Activated naive CD4-positive, alpha-beta T cell (primary cell): ENCODE measurements at places on chromosomes 11 and 22.

- no peak for DNase-seq
Measured at GRCh38 chr11:1193326-1194230, 29.3 kb upstream of the MUC5B start.

GRCh38 chr11:86773513-86774252 is 26.7 kb upstream of the PRSS23 start:
- DNase-seq = no peak

GRCh38 chr11:8720352-8720751 is 37.8 kb downstream of the RPL27A start:
- DNase-seq = no peak

- DNase-seq = no peak
Measured at GRCh38 chr22:26170112-26170492, 840 bp downstream of the SEZ6L start.

DNA sequence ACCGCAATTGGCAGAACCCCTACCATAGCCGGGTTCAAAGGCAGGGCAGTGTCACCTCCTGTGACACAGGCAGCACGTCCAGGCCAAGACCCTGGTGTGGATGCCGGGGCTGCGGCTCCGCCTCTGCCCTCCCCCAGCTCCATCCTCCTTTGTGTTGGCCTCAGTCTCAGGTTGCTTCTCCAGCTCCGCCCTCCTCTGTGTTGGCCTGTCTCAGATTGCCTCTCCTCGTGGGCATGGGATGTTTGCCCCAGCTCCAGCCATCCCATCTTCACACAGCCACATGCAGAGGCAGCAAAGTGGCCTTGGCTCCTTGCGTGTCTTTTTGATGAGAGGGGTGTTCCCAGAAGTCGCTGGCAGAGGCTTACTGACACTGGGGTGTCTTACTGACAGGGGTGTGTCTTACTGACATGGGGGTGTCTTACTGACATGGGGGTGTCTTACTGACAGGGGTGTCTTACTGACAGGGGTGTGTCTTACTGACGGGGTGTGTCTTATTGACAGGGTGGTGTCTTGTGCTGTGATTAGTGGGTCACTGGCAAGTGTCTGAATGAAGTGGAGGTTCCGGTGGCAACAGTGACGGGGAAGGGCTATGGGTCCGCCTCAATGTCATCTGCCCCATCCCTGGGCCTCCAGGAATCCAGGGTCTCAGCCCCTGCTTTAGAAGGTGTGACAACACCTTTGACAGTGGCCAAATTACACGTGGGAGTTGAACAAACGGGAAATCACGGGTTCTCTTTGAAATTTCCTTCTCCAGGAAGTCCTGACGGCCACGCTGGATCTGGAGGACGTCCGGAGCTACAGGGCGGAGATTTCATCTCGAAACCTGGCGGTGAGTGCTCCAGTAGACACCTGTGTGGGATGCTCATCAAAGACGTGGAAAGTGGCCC is 24.9 kb downstream of the NADSYN1 start:
- DNase-seq = no peak

GRCh38 chr11:119688356-119688755 is 40.6 kb downstream of the NECTIN1 start:
- DNase-seq = no peak

DNA sequence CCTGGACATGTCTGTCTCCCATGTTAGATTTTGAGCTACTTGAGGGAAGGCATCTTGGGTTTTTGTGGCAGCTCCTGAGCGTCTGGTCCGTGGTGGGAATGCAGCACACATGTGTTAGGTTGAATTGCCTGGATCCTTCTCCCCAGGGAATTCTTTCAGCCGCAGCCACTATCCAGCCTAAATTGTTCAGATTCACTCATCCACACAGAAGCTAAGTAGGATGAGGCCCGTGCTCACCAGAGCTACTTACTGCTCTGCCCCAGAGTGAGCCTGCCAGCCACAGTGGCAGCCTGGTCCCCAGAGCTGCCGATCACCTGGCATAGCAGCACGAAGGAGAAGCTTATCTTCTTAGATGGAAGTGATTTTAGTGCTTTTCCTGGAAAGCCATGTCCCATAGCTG is 34.4 kb upstream of the SORL1-AS1 start:
- DNase-seq = no peak

- DNase-seq = no peak
Measured at GRCh38 chr11:79198898-79199250, 242.0 kb downstream of the TENM4 start.

GRCh38 chr22:47082505-47082904 is 320.1 kb downstream of the TBC1D22A start:
- DNase-seq = no peak

DNA sequence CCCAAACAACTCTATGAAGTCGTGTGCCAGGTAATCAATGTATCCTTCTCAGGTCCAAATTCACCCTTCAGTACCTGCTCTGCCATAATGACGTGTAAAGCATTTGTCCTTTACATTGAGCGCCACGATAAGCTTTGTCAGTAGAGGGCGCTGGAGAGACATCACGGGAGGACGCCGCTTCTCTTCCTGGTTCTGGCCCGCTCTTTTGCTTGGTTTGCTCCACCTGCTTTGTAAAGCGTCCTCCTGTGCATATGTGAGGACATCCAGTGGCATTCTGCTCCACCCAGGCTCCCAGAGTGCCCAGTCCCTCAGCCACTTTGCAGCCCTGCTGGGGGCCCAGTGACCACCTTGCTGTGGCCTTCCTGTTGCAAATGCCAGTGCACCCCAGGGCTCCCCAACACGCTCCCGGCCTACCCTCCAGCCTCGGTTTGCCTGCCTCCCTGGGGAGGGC is 61.1 kb downstream of the WT1 start:
- DNase-seq = no peak

GRCh38 chr22:27063406-27063805 is 406.0 kb downstream of the MIAT start:
- no peak for DNase-seq

DNA sequence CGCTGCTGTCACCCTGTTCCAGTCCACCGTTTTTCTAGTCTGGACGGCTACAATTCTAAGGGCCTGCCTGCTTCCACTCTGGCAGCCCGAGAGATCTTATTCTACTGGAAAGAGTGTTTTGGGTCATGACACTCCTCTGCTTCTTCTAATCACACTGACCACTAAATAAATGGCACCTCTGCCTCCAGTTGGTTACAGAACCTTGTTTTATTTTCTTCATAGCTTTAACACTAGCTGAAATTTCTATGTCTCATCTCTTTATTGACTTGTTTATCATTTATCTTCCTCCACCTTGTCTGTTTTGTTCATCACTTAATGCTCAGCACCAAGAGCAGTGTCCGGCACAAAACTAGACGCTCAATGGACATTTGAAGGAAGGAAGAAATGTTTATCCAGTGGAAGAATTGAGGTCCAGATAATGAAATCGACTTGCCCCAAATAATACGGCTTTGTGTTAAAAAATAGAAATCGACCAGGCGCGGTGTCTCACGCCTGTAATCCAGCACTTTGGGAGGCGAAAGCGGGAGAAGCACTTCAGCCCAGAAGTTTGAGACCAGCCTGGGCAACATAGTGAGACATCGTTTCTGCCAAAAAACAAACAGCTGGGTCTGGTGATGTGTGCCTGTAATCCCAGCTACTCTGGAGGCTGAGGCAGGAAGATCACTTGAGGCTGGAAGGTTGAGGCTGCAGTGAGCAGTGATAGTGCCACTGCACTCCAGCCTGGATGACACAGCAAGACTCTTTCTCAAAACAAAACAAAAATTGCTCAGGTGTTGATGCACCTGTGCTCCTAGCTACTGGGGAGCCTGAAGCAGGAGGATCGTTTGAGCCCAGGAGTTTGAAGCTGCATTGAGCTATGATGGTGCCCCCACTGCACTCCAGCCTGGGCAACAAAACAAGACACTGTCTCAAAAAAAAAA is 693 bp upstream of the PRR14L start:
- no peak for DNase-seq

DNA sequence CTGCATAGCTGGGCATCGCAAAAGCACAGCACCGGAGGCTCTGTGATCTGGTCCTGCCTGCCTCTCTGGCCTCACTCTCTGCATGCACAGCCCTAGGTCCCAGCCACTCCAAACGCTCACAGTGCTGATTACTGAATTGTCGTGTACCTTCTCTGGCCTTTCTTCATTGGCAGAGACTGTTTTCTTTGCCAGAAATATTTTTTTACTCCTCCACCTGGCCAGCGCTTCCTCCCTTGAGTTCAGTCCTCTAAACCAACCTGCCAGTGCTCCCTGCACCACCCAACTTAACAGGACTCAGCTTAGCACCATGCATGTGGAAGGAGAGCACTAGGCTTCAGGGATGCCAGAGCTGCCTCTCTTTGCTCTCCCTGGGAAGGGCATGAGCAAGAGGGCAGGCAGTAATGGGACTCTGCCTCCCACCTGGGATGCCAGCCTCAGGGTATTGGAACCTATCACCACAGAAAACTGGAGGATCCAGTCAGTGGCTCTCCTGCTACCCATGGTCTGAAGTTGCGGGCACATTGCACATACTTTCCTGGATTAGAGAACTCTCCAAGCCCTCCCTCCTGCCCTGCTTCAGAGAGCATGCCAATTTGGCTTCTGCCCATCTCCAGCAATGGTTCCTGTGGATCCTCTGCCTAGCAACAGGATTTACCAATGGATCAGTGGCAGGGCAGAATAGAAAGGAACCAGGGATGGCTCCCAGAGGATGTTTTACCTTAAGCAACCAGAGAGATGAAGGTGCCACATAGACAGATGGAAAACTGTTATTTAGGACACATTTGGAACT is 37.0 kb upstream of the GNAZ start:
- no peak for DNase-seq

GRCh38 chr11:12762278-12762677 is 88.1 kb downstream of the TEAD1 start:
- no peak for DNase-seq

GRCh38 chr11:13091804-13092203 is 82.7 kb downstream of the RASSF10 start:
- no peak for DNase-seq

DNA sequence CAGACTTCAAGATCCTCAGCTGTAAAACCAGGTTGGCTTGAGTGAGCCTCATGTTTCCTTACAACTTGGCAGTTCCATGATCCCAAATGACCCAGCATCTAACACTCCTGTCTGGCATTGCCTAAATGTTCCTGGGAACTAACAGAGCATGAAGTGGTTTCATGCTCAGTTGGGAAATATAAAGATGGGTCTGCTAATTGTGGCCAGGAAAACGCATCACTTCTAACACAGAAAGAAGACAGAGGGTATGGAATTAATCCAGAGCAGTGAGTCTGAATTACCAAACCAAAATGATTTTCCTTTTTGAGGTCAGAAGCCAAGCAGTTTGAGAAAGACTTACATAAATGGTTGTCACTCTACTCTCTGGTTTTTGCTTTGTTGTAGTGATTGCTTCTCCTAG is 60.5 kb upstream of the MMP13 start:
- DNase-seq = no peak

DNA sequence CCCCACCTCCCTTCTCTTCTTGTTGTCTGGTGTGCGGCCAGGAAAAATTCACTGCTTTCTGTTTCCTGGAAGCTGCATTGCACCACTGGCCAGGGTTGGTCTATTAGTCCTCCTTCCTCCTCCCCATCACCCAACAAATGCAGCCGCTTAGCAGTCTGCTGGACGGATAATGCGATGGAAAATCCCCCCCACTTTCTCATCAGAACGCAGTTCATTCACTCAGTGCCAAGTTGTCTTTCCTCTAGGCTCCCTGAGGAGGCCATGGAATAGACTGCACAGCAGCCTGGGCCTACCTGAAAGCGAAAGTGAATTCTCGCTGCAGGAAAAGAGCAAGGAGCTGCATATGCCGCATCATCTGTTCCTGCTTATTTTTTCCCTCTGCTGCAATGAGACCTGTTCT is 513.6 kb downstream of the METTL15 start:
- DNase-seq = no peak

- DNase-seq = no peak
Measured at GRCh38 chr11:105219269-105219668, 79.7 kb upstream of the CARD18 start.

DNA sequence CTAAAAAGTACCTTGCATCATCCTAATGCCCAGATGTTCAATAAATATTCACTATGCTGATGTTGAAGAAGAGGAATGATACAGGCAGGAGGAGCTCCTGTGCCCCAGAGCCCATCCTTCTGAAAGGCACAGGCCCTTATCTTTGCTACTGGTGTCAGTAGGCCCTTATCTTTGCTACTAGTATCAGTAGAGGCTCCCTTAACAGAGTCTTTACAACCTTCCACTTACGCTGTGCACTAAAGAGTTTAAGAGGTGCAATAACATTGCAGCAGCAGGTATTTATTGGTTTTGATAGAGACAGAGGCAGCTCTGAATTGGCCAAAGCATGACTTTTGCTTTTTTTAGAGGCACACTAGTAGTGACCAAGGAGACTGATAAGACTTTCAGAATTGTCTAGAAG is 174.4 kb downstream of the TENM4 start:
- no peak for DNase-seq

GRCh38 chr11:46307785-46308341 is 30.4 kb downstream of the CREB3L1 start:
- DNase-seq = no peak

DNA sequence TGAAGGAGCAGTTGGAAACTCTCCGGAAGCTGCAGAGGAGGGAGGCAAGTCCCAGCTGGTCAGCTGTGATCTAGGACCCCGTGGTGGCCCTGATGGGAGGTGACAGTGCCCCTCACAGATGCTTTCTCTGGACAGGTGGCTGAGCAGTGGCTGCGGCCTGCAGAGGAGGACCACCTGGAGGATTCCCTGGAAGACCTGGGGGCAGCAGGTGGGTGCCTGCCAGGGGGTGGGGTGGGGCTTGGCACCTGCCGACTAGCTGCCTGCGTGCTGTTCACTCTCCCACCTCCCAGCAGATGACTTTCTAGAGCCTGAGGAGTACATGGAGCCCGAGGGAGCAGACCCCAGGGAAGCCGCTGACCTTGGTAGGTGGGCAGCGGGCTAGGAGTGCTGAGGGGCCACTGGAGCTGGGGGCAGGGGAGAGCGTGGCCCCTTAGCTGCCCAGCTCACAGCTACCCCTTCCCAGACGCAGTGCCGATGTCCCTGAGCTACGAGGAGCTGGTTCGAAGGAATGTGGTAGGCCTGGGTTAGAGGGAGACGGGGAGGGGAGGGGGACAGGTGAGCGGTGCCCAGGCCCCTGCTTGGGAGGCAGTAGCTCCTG is 3.1 kb downstream of the SCO2 start:
- no peak for DNase-seq
